GM23338 (cell line): ENCODE measurements at places on chromosomes 5 and 9.

GRCh38 chr5:115838885-115839518, 2.4 kb downstream of the ATG12 start:
- peaks cover 18% of the 10 kb centered on the region; the same call in 1 of the 2 replicates for H3K36me3 ChIP-seq
- H3K4me3 ChIP-seq = peak overlapping the region; percentile 82; the same call in 1 of the 2 replicates
- peaks cover 20% of the 10 kb centered on the region for H3K4me1 ChIP-seq
- no peak overlapping the region for H3K27ac ChIP-seq
- peaks cover 11% of the 10 kb centered on the region for H3K27me3 ChIP-seq

GRCh38 chr5:150077060-150077459, 9.3 kb downstream of the CSF1R start:
- DNase-seq = no peak
- H3K27me3 ChIP-seq = no peaks in the 10 kb centered on the region
- no peak overlapping the region for H3K4me3 ChIP-seq
- H3K36me3 ChIP-seq = no peaks in the 10 kb centered on the region

GRCh38 chr5:4987431-4987830, 152.7 kb upstream of the ADAMTS16 start:
- H3K4me1 ChIP-seq = no peaks in the 10 kb centered on the region
- no peak overlapping the region for H3K27ac ChIP-seq
- DNase-seq = no peak
- no peaks in the 10 kb centered on the region for H3K27me3 ChIP-seq
- H3K36me3 ChIP-seq = no peaks in the 10 kb centered on the region
- H3K4me3 ChIP-seq = no peak overlapping the region

GRCh38 chr9:128969491-128969890, 22.0 kb downstream of the NUP188 start:
- H3K27ac ChIP-seq = no peak overlapping the region
- H3K27me3 ChIP-seq = no peaks in the 10 kb centered on the region
- no peak overlapping the region for H3K4me3 ChIP-seq
- H3K4me1 ChIP-seq = no peaks in the 10 kb centered on the region
- H3K36me3 ChIP-seq = peaks cover 57% of the 10 kb centered on the region
- no peak for DNase-seq

- H3K4me3 ChIP-seq = no peak overlapping the region
- H3K4me1 ChIP-seq = no peaks in the 10 kb centered on the region
- H3K27me3 ChIP-seq = no peaks in the 10 kb centered on the region
- no peaks in the 10 kb centered on the region for H3K36me3 ChIP-seq
- no peak for DNase-seq
- no peak overlapping the region for H3K27ac ChIP-seq
Observed at GRCh38 chr5:14557203-14557770, 24.3 kb upstream of the OTULINL start.

DNA sequence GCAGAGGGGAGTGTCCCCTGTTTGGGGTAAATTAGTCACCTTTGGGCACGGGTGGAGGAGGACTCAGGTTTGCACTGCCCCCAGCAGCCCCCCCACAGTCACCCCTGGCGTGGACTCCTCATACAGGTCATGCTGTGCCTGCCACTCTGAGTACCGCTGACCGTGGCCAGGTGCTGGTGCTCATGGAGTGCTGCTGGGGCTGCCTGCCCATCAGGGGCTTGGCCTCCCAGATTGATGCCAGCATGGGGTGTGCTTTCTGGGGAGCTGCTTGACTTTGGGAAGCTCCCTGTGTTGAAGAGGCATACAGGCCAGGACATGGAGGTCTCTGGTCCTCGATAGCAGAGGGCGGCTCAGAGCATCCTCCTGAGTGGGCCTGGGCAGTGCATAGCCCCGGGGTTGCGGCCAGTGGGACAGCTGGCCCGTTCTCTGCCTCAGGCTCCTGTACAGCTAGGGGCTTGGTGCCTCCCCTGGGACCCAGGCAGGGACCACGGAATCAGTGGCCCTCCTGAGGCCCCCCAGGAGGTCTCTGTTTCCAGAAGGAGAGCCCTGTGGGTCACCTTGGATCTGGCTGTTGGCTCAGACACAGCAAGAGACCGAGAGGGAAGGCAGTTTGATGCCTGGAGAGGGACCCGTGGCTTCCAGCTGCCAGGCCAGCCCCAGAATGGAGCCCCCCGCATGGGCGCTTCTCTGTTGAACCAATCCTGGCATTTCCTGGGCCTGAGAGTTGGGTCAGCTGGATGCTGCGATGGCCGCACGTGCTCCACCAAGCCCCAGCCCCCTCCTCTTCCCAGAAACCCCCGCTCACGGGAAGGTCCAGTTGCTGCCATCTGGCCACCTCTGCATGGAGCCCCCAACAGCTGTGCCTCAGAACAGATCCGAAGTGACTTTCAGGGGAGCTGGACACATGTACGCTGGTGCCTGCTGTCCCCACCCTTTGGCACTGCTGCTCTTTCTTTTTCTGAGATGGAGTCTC, 6.1 kb upstream of the AJM1 start:
- no peaks in the 10 kb centered on the region for H3K27me3 ChIP-seq
- H3K27ac ChIP-seq = no peak overlapping the region
- no peaks in the 10 kb centered on the region for H3K36me3 ChIP-seq
- no peak overlapping the region for H3K4me3 ChIP-seq

DNA sequence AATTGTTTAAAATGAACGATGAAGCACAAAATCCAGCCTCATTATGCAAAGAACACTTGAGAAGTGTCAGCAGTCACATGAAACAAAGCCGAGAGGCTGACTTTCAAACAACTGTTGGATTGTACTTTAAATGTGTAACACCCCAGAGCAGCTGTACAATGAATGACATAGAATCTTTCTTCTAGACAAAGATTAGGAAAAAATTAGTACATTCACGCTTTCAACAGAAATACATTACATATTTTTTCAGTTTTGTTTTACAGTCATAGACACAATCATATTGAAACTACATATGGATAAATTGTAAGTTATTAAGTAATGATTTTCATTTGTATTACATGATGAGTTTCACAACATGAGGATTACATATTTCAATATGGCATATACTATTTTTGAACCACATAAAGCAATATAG, 10.6 kb upstream of the AGXT2 start:
- peaks cover 12% of the 10 kb centered on the region for H3K4me1 ChIP-seq
- no peak overlapping the region for H3K27ac ChIP-seq

GRCh38 chr5:119070578-119070827, 384 bp upstream of the DMXL1 start:
- H3K4me1 ChIP-seq = peaks cover 27% of the 10 kb centered on the region
- peak overlapping the region; percentile 88 for H3K27ac ChIP-seq
- peak; percentile 93 for DNase-seq
- peak overlapping the region; percentile 80 for H3K4me3 ChIP-seq
- no peaks in the 10 kb centered on the region for H3K27me3 ChIP-seq

DNA sequence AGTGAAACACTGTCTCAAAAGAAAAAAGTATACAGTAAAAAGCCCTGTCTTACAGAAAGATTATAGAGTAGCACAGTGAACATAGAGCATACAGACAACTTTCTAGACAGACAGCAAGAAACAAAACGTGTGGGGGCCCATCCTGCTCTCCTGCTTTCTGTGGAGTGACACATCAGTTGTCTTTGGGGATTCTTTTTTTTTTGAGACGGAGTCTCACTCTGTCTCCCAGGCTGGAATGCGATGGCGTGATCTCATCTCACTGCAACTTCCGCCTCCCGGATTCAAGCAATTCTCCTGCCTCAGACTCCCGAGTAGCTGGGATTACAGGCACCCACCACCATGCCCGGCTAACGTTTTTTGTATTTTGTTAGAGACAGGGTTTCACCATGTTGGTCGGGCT, 14.9 kb downstream of the CDHR2 start:
- H3K4me3 ChIP-seq = no peak overlapping the region
- no peak overlapping the region for H3K27ac ChIP-seq
- DNase-seq = no peak
- H3K4me1 ChIP-seq = peaks cover 5% of the 10 kb centered on the region; the same call in 1 of the 2 replicates
- no peaks in the 10 kb centered on the region for H3K27me3 ChIP-seq

GRCh38 chr9:137136261-137136880, 2.6 kb upstream of the GRIN1 start:
- no peak overlapping the region for H3K27ac ChIP-seq
- H3K4me1 ChIP-seq = peaks cover 12% of the 10 kb centered on the region
- peak; percentile 41 for DNase-seq
- H3K27me3 ChIP-seq = peaks cover 52% of the 10 kb centered on the region

GRCh38 chr9:4750023-4750673, 9.1 kb upstream of the AK3 start:
- no peaks in the 10 kb centered on the region for H3K36me3 ChIP-seq
- no peak overlapping the region for H3K27ac ChIP-seq
- H3K27me3 ChIP-seq = no peaks in the 10 kb centered on the region
- peak; percentile 71 for DNase-seq
- no peaks in the 10 kb centered on the region for H3K4me1 ChIP-seq

GRCh38 chr9:2053883-2054845, 39.0 kb downstream of the SMARCA2 start:
- no peaks in the 10 kb centered on the region for H3K27me3 ChIP-seq
- no peak for DNase-seq
- H3K27ac ChIP-seq = no peak overlapping the region
- H3K4me1 ChIP-seq = no peaks in the 10 kb centered on the region; the same call in 1 of the 2 replicates
- H3K4me3 ChIP-seq = no peak overlapping the region

DNA sequence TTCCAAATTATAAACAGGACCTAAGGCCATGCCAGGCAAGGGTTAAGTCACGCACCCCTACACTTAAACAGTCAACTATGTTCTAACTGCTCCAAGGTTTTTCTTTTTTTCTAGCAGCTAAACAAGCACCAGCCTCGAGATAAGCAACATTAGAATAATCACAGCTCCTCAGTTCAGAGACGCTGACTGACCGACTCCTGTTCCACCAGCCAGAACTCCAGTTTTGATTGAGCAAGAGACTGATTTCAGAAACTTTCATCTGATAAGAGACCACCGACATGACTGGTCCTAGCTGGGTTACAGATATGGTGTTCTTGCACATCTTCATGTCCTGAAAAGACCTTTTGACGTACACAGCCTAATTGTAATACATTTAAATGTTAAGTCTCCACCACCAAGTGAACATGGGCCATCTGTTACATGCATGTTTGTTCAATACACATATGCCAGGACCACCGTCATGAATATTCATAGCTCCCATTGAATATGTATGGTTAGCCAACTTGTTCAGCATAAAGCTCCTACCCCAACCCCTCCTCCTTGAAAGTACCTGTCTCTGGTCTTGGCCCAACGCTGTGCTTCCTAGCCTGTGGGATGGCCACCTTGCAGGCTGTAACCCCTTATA, 23.7 kb upstream of the OTULINL start:
- H3K4me1 ChIP-seq = no peaks in the 10 kb centered on the region
- H3K4me3 ChIP-seq = no peak overlapping the region
- no peaks in the 10 kb centered on the region for H3K36me3 ChIP-seq
- H3K27ac ChIP-seq = no peak overlapping the region
- DNase-seq = no peak

GRCh38 chr9:80866121-80866520, 823.2 kb downstream of the TLE1 start:
- H3K4me1 ChIP-seq = no peaks in the 10 kb centered on the region
- DNase-seq = no peak
- no peaks in the 10 kb centered on the region for H3K27me3 ChIP-seq
- H3K4me3 ChIP-seq = no peak overlapping the region
- no peaks in the 10 kb centered on the region for H3K36me3 ChIP-seq
- no peak overlapping the region for H3K27ac ChIP-seq

DNA sequence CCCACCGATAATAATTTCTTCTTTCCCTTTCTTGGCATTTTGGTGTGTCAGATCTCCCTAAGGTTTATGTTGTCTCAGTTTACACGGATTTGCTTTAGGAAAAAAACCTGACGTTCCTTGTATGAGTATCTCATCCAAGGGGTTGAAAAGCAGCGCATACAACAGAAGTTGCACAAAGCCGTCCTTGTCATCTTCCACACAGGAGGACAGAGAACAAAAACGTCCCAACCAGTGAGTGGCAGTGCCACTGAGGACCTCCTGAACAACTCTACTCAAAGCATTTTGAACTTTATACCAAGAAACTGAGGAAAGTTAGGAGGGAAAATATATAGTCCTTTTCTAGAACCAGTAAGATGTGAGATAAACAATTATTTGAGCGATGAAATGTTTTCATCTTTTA, 547.0 kb downstream of the PDE4D start:
- no peak for DNase-seq
- no peaks in the 10 kb centered on the region for H3K36me3 ChIP-seq
- H3K27me3 ChIP-seq = no peaks in the 10 kb centered on the region
- H3K4me1 ChIP-seq = no peaks in the 10 kb centered on the region

- H3K27me3 ChIP-seq = no peaks in the 10 kb centered on the region
- no peak for DNase-seq
- no peaks in the 10 kb centered on the region; the same call in 1 of the 2 replicates for H3K36me3 ChIP-seq
- H3K27ac ChIP-seq = no peak overlapping the region
- peaks cover 20% of the 10 kb centered on the region for H3K4me1 ChIP-seq
- H3K4me3 ChIP-seq = no peak overlapping the region
Observed at GRCh38 chr5:14112998-14113652, 30.0 kb upstream of the TRIO start.

DNA sequence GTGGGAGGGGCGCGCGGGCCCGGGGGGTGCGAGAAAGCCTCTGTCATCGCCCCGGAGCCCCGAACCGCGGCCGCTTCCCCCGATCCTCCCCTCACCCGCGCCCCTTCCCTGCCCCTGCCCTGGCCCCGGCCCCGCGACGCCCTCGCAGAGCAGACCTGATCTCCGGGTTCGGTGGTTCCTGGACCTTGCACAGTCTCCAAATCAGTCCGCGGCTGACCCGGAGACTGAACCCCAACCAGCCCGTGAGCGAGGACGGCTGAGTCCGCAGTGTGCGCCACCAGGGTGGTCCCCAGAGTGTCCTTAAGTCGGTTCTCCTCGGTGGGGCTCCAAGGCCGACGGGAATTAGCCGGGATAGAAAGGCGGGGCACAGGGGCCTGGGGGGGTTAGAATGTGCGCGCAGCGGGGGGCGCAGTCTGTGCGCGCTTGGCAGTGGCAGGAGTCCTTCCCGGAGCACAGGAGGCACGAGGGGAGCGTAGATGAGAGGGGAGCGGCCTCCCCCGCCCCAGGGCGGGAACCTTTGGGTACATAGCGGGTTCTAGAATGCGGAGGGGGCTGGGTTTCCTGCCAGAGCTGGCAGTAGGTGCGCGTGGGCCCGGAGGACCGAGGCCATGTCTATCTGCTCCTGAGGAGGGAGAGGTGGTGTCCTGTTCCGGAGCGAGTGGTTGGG, 779 bp downstream of the PKN3 start:
- no peaks in the 10 kb centered on the region for H3K36me3 ChIP-seq
- peak; percentile 72 for DNase-seq
- H3K27me3 ChIP-seq = no peaks in the 10 kb centered on the region; the same call in 1 of the 2 replicates
- H3K27ac ChIP-seq = no peak overlapping the region
- peak overlapping the region; percentile 83 for H3K4me3 ChIP-seq
- H3K4me1 ChIP-seq = peaks cover 5% of the 10 kb centered on the region; the same call in 1 of the 2 replicates

DNA sequence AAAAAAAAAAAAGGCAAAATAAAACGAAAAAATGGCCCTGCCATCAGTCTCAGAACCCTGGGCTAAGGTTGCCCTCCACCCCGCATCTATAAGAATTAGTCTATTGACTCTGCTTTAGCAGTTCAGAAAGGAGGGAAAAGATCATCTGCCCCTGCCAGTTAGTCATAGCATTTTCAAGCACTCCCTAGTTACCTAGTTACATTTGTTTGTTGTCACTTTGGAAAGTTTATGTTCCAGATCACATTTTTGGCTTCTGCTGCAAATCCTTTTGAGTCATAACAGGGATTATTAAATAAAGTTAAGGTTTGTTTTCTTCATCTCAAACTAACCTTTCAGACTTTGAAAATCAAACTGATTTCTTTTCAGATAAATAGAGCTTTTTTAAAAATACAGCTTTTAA, 52.1 kb downstream of the AQP7 start:
- H3K27me3 ChIP-seq = no peaks in the 10 kb centered on the region
- no peak overlapping the region for H3K27ac ChIP-seq
- peaks cover 21% of the 10 kb centered on the region for H3K36me3 ChIP-seq
- no peaks in the 10 kb centered on the region for H3K4me1 ChIP-seq
- no peak for DNase-seq
